Nucleus accumbens (tissue), 56 donors: ENCODE measurements at places on chromosomes 2 and 18.

DNA sequence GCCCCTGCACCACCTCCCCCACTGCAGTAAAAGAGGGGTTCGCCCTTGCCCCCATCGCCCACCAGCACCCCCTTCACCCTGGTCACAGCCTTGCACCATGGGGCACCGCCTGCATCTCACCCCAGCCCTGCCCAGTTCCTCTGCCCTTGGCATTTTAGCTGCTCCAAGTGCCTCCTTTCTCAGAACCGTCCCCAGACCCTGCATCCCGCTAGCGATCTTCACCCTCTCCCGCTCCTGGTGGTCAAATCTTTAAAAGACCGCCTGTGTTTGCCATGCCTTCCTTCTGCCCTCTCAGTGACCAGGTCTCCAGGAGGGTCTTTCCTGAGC lies 114.7 kb upstream of the OTOS start:
- DNase-seq = no peak

GRCh38 chr2:149028377-149028776 lies 10.1 kb upstream of the LYPD6B start:
- DNase-seq = no peak

GRCh38 chr2:26161926-26162325 lies 11.0 kb upstream of the GAREM2 start:
- DNase-seq = no peak

DNA sequence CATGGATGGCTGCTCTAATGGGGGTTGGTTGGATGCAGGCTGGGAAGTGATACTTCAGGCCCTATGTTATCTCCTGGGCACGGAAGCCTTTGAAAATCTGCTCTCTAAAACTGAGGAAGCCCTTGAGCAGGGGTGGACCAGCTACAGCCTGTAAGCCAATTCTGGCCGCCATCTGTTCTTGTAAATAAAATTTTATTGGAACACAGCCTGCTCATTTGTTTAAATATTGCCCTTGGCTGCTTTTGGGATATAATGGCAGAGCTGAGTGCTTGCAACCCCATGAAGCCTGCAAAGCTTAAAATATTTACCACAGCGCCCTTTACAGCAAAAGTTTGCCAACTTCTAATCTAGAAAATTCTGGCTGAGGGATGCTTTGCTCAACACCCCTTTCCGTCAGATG lies 11.9 kb upstream of the IGFBP2 start:
- no peak for DNase-seq

DNA sequence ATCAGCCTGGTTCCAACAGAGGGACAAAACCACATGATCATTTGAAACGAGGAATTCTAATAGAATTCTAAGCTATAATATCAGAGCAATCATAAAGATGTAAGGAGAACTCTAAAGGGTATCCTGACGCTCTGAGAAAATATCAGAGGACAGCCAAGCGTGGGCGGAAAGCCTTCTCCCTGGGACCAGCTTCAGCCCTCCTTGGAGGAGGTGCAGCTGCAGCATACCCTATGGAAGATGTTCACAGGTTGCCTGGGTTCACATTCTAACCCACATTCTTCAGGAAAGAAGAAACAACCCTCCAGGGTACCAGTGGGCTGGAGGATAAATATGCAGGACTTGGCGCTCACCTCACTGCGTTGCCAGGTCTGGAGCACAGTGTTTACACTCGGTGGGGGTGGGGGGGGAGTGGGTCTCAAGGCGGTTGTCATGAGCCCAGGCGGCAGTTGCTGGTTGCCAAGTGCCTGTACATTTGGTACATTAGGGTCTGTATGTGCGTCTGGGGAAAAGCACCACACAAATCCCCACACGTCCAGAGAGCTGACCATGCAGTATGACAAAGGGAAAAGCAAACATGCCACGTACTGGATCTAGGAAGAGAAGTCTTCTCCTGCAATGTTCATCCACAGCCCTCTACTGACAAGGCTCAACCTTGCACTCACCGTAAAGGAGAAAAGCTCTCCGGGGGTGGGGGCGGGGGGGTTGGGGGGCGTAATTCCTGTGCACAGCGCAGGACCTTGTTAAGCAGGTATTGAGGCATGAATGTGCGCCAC lies 80.5 kb downstream of the CDH19 start:
- no peak for DNase-seq

GRCh38 chr2:209579230-209579749 lies 155.4 kb downstream of the MAP2 start:
- peak; percentile 58 for DNase-seq

DNA sequence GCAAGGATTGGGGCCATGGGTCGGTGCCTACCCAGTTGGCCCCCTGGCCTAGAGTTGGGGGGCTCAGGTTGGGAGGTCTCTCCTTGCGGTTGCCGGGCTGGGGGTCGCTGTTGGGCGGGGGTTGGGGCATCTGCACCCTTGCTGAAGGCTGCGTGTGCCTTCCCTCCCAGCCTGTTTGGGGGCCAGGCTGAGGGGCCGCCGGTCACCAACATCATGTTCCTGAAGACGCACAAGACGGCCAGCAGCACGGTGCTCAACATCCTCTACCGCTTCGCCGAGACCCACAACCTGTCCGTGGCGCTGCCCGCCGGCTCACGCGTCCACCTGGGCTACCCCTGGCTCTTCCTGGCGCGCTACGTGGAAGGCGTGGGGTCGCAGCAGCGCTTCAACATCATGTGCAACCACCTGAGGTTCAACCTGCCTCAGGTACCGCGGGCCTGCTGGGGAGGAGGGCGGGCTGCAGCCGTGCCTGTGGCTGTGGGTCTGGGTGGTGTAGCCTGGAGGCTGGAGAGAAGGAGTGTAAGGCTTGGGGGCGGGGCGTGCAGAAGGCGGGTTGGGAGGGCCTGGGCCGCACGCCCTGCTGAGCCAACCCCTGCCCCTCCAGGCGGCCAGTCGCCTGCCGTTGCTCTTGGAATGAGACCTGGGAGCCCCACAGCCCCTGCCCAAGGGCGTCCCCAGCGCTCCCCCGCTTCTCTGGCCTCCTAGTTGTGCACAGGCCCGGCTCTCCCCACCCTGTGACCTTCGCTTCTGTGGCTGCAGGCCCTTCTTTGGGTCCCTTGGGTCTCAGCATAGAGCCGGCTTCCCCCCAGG lies 7.2 kb upstream of the NEU4 start:
- DNase-seq = no peak

- no peak for DNase-seq
Measured at GRCh38 chr18:40160361-40160760, 1794.7 kb upstream of the PIK3C3 start.

DNA sequence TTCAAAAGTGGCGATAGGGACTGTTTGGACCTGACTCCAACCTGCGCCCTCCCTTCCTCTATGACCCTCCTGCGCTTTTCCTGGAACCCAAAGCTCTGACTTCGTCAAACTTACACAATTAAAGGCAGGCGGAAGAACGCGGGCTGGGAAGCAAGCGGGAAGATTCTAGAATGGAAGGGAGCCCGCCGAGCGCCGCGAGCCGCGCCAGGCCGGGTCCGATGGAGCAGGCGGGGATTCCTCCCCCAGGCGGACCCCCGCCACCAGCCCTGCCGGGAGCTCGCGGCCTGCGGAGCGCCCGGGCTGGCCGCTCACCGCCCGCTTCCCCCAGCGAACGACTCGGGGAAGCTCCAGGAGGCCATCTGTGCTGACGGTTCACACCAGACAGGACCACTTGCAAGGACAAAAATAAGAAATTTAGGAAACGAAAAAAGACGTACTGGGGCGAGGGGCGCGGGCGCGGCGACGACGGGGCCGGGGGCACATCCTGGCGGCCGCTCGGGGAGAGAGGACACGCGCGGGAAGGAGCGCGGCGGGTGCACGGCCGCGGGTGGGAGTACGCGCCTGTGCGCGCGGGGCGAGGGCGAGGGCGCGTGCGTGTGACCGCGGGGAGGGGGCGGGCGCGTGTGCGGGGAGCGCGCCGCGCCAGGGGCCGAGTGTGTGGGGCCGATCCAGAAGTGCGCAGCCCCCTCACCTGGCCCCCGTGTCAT lies 1.1 kb upstream of the SALL3 start:
- DNase-seq = no peak

DNA sequence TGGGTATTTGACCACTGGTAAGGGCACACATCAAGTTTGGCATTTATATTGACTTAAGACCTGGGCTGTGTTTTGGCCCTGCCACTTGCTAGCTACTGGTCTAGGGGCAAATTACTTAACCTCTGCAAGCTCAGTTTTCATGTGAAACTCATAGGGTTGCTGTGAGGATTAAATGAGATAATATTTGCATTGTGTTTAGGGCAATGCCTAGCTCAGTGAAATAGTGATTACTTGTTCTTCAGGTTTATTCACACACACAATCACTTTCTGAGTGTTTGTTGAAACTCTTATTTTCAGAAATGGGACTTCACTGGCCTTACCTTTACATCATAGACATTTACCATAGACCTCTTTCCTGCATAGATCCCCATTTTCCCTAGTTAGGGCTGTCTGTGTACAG lies 12.3 kb downstream of the CERS6 start:
- DNase-seq = no peak

GRCh38 chr18:57333940-57334339 lies 18.4 kb upstream of the ST8SIA3 start:
- no peak for DNase-seq

- DNase-seq = no peak
Measured at GRCh38 chr18:56481751-56482150, 156.6 kb downstream of the TXNL1 start.

- no peak for DNase-seq
Measured at GRCh38 chr2:203796248-203797010, 71.1 kb upstream of the CTLA4 start.

GRCh38 chr2:237254911-237255578 lies 158.9 kb downstream of the COL6A3 start:
- no peak for DNase-seq

DNA sequence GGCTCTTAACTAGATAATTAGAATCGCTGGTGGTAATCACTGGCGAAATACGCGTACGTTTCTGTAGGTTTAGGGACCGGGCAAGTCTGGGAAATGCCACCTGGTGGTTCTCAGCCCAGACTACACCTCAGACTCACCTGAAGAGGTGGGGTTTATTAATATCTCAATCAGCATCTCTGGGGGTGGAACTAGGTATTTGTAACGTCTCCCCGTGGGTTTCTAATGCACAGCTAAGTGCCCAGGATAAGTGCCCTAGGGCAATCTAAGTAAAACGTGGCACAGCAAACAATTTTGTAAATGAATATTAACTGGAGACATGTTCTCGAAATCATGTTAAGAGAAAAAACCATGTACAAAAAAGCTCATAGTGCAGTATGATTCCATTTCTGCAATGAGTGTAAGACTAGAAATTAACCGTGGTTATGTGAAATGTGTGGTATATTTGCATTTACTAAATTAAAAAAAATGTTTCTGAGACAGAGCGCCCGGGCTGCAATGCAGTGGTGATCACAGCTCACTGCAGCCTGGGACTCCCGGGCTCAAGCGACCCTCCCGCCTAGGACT lies 760 bp upstream of the CNOT11 start:
- no peak for DNase-seq

- DNase-seq = no peak
Measured at GRCh38 chr2:11996618-11997017, 250.2 kb downstream of the LPIN1 start.

DNA sequence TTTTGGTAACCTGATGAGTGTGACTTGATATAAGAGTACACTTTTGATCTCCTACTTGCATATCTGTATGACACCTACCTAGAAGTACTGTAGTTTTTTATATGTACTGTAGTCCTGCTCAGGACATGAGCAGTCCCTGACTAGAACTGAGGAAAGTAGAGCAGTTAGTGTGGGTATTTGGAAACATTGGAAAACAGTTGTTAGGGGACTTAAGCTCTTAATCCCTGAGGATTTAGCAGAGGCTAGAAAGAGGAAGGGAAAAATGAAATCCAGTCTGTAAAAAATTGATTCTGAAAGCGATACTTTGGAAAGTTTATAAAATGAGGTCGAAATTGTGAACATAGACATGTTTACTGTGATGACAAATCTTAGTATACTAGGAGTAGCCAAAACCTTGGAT lies 125.6 kb downstream of the NCOA1 start:
- no peak for DNase-seq

- DNase-seq = no peak
Measured at GRCh38 chr18:58481321-58482180, 147.3 kb downstream of the ALPK2 start.

- no peak for DNase-seq
Measured at GRCh38 chr18:3186678-3187658, 32.8 kb downstream of the MYOM1 start.

GRCh38 chr18:52219102-52219501 lies 120.9 kb upstream of the DCC start:
- DNase-seq = no peak

DNA sequence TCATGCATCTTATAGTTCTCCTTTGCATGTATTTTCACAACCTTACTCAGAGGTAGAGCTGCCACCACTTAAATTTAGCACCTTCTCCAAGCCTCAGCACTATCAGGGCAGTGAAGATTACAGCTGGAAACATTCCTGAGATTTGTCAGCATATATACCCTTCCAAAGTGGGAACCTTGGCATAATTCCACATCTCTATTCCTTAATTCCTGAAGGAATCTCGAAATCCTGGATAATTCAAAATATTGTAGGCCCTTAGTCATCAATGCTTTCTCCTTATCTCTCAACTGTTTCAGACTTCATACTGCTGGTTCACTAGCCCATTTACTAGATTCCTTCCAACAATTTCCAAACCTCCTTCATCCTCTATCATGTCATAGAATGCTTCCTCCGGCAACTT lies 87.4 kb downstream of the ITSN2 start:
- no peak for DNase-seq

GRCh38 chr2:233938676-233939370 lies 21.6 kb downstream of the TRPM8 start:
- no peak for DNase-seq

GRCh38 chr2:26471289-26471688 lies 6.6 kb downstream of the OTOF start:
- DNase-seq = no peak
